ENCODE measurements at places on chromosomes 5 and 9.

- no peak for DNase-seq
Measured at GRCh38 chr5:82421119-82421518, 143.0 kb upstream of the RPS23 start.

DNA sequence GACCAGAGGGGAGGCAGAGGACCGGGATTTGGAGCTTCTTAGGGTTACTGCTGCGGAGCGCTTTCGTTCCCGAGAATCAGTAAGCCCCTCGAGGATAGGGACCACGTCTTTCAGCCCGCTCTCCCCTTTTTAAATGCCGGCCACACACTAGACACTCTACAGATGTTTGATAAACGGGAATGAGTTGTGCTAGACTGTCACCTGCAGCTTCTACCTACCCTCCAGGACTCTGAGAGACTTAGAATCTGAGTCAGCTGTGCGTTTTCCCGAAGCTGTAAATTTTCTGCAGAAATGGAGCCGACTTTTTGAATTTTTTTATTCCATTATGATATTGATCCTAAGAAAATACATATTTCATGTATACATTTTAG is 670 bp downstream of the CCDC171 start:
- DNase-seq: no peak

DNA sequence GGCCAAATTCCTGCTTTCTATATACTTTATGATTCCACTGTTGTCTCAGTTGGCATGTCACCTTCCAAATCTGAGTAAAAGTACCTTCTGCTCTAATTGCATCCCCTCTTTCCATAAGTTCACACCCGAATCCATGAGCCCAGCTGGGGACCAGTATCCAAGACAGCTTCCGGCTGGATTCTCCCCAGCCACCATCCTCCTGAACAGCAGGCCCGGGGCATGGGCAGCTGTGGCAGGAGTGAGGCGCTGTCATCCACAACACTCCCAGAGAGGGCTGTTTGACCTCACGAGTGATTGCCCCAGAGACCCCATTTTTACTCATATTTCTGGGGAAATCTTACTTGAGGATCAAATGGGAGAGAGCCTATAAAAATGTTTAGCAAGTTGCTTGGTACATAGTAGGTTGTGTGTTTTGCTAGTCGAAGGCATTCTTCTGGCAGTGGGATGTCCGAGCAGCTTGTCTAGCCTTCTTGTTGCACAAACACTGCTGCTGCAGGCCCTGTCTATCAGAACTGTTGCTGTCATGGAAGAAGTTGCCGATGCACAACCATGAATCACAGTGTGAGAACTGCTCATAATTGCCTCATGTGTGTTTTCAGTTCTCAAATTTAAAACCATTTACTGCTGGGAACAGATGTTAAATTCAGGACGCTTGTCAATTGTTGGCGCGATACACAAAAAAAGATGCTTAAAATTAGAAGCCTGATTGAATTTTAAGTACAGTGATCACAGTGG is 93.8 kb downstream of the HSPA4 start:
- no peak for DNase-seq

- no peak for DNase-seq
Measured at GRCh38 chr5:176131771-176132170, 106.5 kb upstream of the SIMC1 start.

- no peak for DNase-seq
Measured at GRCh38 chr5:135995976-135996375, 32.8 kb upstream of the TGFBI start.

GRCh38 chr5:66174338-66174737 is 30.2 kb downstream of the SREK1 start:
- DNase-seq: no peak

GRCh38 chr9:122888480-122888879 is 16.7 kb downstream of the RC3H2 start:
- DNase-seq: no peak

GRCh38 chr5:133729800-133730199 is 117.5 kb upstream of the FSTL4 start:
- no peak for DNase-seq

- DNase-seq: no peak
Measured at GRCh38 chr5:95963650-95964410, 2.2 kb upstream of the ELL2 start.

- no peak for DNase-seq
Measured at GRCh38 chr5:82297711-82298110, 19.6 kb upstream of the RPS23 start.

- DNase-seq: no peak
Measured at GRCh38 chr9:118928722-118929121, 440.5 kb downstream of the BRINP1 start.

DNA sequence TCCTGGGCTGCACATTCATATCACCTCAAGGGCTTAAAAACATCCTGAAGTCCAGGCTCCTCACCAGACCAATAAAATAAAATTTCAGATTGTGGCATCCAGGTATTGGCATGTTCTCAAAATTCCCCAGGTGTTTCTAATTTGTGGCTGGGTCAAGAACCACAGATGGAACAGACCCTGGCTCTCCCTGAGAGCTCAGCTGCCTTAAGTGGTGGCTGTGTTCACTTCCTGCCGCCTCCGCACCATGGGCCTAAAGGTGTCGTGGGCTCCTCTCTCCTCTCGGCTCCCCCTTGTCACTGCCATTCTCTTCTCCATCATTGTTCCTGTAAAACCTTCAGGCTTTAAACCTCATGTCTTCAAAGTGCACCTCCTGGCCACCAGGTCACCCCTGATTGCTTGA is 17.8 kb upstream of the CCNJL start:
- DNase-seq: no peak

DNA sequence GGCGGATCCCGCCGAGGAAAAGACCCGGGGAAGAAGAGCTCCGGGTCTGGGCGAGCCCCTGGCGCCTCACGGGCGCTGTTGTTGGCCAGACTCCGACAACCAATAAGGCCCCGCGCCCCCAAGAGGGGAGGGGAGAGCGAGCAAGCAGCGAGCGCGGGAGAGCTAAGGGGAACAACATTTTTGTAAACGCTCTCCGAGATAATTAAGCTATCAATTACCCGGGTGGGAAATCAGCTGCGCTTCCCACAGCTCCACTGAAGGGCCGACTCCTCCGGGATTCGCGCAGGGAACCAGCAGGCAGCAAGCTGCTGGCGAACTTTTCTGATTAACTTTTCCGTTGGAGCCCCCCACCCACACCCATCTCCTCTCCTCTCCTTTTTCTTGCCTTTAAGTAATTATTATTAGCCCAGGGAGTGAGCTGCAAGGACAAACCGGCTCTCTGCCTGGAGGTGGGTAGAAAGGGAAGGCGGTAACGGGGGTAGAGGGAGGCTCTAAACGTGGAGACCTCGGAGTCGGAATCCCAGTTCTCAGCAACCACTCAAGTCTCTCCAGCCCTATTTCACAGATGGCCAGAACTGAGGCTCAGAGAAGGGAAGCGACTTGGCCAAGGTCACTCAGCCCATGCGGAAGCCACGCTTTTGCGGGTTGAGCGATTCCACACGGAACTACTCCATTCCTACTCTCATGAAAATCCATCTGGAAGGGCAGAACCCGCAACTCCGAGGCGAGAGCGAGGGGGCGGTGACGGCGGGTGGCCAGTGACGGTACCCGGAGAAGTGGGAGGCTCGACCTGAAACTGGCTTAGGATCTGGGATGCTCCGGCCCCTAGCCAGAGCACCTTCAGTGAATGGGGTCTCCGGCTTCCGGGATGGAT is 1.3 kb downstream of the ASTN2 start:
- no peak for DNase-seq

- no peak for DNase-seq
Measured at GRCh38 chr5:17185773-17186172, 31.7 kb upstream of the BASP1 start.

DNA sequence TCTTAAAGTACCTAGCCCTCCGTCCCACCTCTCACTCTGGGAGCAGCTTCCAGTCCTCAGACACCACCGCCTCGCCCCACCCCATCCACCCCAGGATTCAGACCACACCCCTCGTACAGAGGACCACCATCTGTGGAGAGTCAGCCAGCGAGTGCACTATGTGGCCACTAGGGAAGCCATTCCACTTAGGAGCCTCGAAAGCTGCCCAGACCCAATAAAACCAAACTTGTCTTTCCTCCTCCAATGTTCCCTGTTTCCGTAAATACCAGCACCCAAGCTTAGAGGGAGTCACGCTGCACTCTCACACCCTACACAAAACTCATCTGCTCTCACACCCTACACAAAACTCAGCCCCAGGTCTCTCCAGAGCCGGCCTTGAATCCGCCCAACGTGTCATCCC is 1.9 kb downstream of the GCNT4 start:
- DNase-seq: no peak

- DNase-seq: peak; percentile 41
Measured at GRCh38 chr9:72363908-72364678, 915 bp downstream of the ZFAND5 start.

GRCh38 chr9:7676609-7677156 is 122.9 kb downstream of the DMAC1 start:
- DNase-seq: no peak
